ENCODE measurements at places on chromosomes 1 and 21. TPM values are rescaled to one million over a fixed set of nuclear protein-coding genes. Genes with fewer than 3 reads are reported as not detected.

- no peak for DNase-seq
Measured at GRCh38 chr1:15330028-15330427, 79.7 kb upstream of the EFHD2 start.

DNA sequence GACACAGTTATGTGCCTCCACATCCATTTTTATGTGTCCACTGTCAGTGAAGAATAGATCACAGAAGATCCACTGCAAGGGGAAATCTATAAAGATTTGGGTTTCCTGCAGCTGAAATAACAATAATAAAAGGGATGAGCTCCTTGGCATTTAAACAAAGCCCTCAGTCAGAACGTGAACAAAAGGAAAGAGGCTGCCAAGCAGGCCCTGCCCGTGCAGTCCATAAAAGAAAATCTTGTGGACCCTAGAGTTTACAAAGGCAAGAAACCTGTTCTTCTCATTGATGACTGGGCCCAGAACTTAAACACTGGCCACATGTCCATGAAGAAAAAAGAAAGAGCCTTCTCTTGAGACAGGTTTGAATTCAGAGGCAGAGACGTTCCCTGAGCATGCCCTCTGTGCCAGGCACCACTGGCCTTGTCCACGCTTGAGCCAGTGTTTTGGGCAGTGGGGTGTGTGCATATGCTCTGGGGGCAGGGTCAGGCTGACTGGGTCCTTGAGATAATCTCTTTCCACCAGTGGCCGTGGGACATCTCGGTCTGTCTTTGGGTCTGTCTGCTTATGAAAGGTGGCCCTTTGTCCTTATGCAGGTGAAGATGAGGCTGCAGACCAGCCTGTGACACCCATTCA lies 142.7 kb downstream of the HIVEP3 start:
- no peak for DNase-seq

GRCh38 chr1:45685308-45686014 lies 872 bp downstream of the GPBP1L1 start:
- DNase-seq, result no peak

SHISAL2A gene
- 5.7 TPM for total RNA-seq

DNA sequence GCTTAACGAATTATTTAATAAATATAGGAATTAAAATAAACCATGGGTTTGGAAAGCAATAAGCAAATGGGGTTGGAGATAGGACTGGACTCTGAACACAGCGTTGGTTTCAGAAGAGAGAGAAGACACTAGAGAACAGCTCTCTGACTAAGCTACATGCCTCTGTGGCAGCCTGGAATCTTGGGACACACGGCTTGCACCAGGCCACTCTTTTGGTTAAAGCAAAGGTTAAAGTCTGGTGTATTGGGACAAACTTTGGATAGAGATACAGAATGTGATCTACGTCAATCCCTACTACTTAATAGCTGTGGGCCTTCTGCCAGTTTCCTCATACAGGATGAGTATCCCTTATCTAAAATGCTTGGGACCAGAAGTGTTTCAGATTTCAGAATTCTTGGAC lies 49.7 kb upstream of the HSD17B7 start:
- no peak for DNase-seq

All from activated CD8-positive, alpha-beta memory T cell treated with anti-CD3 and anti-CD28 coated beads, Interleukin-2, amount 10 ng/mL, durations not matched to agents 7 days and 5 days (primary cell).